Psoas muscle (tissue), 8 donors: ENCODE measurements at places on chromosomes 3 and 15. TPM values are rescaled to one million over a fixed set of nuclear protein-coding genes. Genes with fewer than 3 reads are reported as not detected.

DNA sequence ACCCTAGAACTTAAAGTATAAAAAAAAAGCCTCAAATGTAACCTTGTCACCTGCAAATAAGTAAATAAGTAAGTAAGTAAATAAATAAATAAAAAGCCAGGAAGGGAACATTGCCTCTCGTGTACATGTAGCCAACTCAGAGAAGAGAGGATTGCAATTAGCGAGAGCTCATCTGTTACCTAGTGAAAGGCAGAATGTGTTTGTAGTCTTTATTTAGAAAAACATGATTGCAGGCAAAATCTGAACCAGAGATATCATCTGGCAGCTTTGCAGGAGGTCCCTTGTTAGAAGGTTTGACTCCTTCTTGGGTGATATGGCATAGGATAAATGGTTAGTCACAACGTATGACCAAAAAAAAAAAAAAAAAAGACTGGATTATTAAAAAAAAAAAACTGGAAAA, 71.6 kb upstream of the SYN2 start:
- no peak for DNase-seq

GRCh38 chr3:24220859-24221657, 273.6 kb downstream of the THRB start:
- DNase-seq: peak; percentile 21

DNA sequence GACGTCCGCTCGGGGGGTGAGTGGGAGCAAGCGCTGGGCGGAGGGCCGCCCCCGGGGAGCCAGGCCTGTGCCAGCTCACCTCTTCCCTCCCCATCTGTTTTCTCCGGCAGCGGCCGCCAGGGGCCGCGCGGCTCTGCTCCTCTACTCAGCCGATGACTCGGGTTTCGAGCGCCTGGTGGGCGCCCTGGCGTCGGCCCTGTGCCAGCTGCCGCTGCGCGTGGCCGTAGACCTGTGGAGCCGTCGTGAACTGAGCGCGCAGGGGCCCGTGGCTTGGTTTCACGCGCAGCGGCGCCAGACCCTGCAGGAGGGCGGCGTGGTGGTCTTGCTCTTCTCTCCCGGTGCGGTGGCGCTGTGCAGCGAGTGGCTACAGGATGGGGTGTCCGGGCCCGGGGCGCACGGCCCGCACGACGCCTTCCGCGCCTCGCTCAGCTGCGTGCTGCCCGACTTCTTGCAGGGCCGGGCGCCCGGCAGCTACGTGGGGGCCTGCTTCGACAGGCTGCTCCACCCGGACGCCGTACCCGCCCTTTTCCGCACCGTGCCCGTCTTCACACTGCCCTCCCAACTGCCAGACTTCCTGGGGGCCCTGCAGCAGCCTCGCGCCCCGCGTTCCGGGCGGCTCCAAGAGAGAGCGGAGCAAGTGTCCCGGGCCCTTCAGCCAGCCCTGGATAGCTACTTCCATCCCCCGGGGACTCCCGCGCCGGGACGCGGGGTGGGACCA, 632 bp upstream of the CRELD1 start:
- peak; percentile 88 for DNase-seq

The SAMMSON gene
- polyA plus RNA-seq: not detected

The COPS2 gene
- polyA plus RNA-seq: 99.1 TPM
